ENCODE measurements at places on chromosomes 3 and 15.
A peak's percentile ranks its signal among the peaks of the same experiment; 100 is the strongest.

GRCh38 chr15:48570822-48571221, 74.7 kb downstream of the FBN1 start:
- DNase-seq, result no peak

DNA sequence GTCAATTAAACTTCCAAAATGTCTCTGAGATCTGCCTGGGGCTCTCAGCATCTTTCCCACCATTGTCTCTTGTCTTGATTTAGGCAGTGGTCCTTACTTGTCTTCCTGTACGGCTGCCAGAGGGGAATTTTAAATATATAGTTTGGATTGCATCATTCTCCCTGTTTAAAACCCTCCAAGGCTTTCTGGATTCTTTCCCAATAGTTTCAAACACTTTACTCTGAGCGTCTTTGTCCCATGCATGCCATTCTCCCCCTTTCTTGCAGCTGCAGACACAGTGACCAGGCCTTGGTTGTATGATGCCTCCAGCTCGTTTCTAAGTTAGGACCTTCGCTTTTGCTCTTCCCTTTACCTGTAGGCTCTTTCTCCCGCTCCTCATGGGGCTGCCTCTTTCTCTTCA, 323.3 kb upstream of the CTNNB1 start:
- DNase-seq, result no peak

DNA sequence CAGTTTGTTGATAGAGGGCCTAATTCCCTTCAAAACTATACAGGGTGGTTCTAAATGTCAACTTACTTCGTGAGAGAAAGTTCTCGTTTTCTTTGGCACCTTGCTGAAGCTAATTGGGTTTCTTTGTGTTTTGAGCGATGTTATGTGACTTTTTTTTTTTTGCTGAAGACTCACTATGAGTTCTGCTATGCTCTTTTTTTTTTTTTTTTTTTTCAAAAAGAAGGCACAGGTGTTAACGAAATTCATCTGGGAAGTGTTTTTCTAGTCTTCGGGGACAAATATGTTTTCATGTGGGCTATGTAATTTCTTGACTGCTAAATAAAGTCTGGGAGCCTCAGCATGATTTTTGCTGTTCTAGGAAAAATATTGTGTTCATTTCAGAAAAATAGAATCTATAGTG, 81.5 kb downstream of the PEX5L start:
- no peak for DNase-seq

DNA sequence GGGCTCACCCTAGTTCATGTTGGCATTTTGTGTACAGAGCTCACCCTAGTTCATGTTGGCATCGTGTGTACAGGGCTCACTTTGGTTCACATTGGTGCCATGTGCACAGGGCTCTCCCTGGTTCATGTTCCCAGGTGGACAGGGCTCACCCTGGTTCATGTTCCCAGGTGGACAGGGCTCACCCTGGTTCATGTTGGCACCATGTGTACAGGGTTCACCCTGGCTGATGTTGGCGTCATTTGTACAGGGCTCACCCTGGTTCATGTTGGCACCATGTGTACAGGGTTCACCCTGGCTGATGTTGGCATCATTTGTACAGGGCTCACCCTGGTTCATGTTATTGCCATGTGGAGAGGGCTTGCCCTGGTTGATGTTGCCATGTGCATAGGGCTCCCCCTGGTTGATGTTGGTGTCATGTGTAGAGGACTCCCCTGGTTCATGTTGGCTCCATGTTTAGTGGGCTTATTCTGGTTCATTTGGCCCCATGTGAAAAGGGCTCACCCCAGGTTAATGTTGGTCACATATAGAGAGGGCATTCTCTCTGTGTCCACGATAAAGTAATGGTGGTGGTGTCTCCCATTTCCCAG, 31.7 kb upstream of the NR2C2 start:
- peak; percentile 45 for DNase-seq

DNA sequence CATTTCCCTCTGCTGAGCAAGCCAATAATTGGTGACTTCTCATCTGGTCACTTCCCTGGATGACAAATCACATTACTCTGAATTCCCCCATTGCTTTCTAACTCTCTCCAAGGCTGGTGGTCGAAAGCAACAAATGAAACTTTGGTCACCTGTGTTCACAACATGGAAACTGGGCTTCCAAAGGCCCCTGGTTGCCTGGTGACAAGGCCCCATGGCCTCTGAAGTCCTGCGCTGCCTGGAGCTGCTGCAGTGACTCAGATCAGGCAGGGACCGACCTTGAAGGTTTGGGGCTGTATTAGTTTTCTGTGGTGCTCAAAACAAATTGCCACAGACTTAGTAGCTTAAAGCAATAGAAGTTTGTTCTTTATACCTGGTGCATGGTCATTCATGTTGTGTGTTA, 345.3 kb downstream of the WDR72 start:
- no peak for DNase-seq

DNA sequence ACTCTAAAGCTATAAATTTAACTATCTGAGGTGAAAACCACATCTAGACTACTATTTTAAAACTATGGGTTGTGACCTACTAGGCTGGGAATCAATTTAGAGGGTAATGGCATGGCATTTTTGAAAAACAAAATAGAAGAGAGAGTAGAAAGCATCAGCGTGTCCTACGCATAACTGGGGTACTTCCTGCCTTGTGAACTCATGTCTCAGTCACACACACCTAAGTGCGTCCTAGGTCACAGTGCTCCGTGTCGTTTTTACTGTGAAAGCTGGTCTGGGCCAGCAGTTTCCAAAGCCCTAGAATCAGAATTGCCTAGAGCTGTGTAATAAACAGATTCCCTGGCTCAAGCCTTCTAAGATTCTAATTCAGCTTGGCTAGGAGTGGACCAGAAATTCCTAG, 32.3 kb downstream of the RFT1 start:
- peak; percentile 45 for DNase-seq

GRCh38 chr15:92906563-92907081, 6.5 kb downstream of the CHD2 start:
- DNase-seq, result peak; percentile 76

GRCh38 chr3:108215871-108216270, 6.4 kb downstream of the IFT57 start:
- no peak for DNase-seq

DNA sequence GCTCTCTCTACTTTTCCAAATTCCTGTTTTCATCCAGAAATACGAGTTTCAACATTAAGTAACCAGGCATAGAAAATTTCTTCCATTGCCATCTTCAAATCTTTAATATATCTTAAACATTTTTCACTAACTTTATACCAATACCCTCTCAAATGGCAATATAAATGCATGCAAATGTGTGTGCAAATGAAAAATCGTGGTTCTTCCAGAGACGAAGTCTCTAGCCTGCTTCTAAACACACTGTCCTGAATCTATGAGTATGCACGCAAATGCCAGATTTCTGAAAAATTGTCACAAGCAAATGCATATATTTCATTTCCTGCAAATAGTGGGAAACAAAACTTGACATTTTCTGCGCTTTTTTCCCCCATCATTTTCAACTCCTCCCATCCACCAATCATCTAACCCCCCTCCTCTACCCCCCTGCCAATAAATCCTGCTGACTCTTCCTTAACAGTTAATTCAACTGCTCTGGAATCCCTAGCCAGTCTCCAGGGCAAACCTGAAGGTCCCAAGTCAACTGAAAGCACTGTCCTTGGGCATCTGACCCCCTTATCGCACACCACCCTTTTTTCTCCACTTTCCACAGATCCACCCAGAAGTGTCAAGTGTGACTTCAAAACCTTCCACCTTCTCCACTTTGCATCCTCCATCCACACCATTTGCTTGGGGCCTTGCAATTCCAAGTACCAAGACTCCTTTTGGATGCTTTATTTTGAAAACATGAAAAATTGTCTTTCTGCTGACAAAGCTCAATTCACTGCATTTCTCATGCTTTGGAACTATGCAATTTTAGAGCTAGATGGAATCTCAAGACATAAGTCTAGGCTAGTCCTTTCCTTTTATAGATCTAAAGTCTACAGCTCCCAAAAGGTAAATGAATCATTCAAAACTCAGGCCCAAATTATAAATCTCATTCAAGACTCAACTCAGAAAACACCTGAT, 144.7 kb downstream of the OSBPL10 start:
- DNase-seq, result no peak

All from activated naive CD4-positive, alpha-beta T cell treated with anti-CD3 and anti-CD28 coated beads for 36 hours (primary cell).